ENCODE measurements at places on chromosomes 6 and 20. TPM values are rescaled to one million over a fixed set of nuclear protein-coding genes. Genes with fewer than 3 reads are reported as not detected.

OR2J3 gene
- total RNA-seq = not detected

FOXQ1 gene
- 2.0 TPM for total RNA-seq

COL11A2 gene
- 0.26 TPM for total RNA-seq

GPR6 gene
- not detected for total RNA-seq

SSTR4 gene
- total RNA-seq = not detected

TNFRSF6B gene
- total RNA-seq = 6.7 TPM

SYCP2 gene
- 0.51 TPM for total RNA-seq

PBOV1 gene
- total RNA-seq = not detected

ID4 gene
- total RNA-seq = 0.83 TPM

PACRG gene
- total RNA-seq = 0.66 TPM

PTCRA gene
- total RNA-seq = not detected

TFAP2B gene
- total RNA-seq = not detected

PRDM1 gene
- total RNA-seq = 5.4 TPM

Data from fibroblast of lung (primary cell).